Tibial artery (tissue), 4 donors: ENCODE measurements at places on chromosomes 2 and 18.

- no peak for DNase-seq
Observed at GRCh38 chr18:77173275-77174030, 40.9 kb upstream of the MBP start.

DNA sequence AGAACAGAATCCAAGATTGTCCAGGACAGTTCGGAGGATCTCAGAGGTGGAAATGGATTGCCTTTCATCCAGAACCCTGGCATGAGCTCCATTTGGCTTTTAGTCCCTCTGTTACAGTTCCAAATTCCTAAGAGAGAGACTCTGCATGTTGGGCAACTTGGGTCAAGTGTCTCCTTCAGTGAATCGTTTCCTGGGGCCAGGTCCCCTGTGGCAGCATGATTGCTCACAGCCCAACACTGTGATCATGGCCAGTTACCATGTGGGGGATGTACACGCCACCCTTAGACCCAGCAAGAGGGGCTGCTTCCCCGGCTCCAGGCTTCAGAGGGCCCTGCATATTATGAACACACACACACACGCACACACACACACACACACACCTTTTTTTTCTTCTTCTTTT lies 118.6 kb upstream of the GLI2 start:
- DNase-seq: no peak

- no peak for DNase-seq
Observed at GRCh38 chr2:127454595-127455565, 36.7 kb downstream of the PROC start.

DNA sequence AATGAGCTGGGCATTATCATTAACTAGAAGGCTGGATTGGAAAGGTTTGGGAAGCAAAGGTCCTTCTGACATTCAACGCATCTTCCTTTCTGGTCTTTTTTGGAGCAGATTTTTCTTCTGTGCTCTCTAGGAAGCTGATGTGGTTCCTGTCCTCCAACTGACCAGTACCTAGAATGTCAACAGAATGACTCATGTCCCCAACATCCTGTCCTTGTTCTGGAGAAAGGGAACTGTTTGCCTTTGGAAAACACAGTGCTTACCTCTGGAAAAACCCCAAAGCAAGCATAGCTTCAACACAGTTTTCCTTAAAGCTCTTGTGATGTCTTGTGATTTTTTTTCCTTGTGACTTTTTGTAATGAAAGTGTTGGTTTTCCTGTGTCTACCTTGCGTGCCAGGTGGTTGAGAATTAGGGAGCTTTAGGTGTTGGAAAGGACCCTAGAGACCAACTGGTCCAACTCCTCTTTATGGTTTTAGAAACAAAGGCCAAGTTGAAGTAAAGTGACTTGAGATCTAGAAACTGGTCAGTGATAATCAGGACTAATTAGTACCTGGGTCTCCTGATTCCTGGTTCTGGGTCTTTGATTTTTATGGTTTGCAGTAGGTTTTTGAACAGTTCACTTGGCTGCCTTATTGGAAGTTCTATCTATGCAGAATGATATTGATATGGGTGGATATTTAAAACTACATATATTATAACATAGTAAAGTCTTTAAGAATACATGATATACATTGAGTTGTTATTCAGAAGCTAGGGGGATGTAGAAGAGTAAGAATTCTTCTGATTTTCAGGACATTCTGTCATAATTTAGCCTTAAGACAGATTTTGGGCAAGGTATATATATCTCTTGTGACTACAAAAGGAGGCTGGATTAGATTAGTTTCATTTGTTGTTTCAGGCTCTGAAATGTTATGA lies 70.5 kb downstream of the FMNL2 start:
- no peak for DNase-seq

- no peak for DNase-seq
Observed at GRCh38 chr2:27322301-27322765, 564 bp downstream of the MPV17 start.

- DNase-seq: no peak
Observed at GRCh38 chr2:160073284-160073888, 11.0 kb upstream of the PLA2R1 start.

DNA sequence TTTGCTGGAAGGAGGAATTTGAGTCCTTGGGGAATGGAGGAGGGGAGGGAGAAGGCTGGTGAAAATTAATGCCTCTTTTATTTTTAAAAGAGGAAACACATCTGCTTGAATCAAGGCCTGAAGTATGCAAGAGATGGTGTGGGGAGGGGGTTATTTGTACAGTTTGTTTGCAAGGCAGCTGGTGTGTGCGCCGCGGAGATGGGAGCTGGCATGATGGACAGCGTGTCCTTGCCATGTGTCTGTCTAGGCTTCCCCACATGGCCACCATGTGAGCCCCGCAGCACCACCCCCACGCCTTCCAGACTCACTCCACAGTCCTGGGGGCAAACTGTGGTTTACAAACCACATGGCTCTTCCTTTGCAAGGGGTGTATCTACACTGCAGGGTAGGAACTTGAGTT lies 154.8 kb upstream of the APCDD1 start:
- DNase-seq: no peak

GRCh38 chr18:22796113-22796512 lies 137.0 kb upstream of the RBBP8 start:
- no peak for DNase-seq

DNA sequence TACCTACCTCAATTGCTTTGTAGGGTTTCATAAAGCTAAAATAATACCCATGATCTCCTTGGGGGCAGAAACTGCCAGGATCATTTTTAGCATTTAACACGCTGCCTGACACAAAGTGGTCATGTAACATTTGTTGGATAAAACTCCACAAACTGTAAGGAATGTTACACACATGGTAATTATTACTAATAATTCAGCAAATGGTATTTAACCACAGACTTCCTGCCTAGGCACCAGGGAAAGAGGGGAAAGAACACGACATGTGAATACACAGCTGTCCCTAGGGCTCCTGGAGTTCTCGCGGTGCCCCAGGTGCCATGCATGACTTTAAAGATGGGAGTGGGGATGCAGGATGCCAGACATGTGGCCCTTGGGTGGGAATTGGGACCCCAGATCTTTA lies 43.5 kb downstream of the ASAP2 start:
- DNase-seq: no peak

DNA sequence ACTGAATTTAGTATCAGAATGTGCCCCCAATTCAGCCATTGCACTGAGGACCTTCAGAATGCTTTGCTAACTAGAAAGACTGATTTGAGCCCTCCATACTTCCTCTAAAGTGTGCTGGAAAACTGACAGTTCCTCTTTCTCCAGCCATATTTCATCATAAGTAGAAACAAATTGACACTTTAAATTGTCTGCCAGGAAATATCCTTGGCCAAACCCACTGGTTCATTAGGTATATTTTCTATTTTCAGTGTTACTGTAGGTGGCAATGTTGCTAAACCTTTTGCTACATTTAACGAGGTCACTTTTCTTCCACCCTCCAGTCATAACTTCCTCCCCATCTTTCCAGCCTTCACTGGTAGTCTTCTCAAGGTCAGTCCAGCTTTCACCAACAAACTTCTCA lies 21.5 kb downstream of the SP5 start:
- no peak for DNase-seq

DNA sequence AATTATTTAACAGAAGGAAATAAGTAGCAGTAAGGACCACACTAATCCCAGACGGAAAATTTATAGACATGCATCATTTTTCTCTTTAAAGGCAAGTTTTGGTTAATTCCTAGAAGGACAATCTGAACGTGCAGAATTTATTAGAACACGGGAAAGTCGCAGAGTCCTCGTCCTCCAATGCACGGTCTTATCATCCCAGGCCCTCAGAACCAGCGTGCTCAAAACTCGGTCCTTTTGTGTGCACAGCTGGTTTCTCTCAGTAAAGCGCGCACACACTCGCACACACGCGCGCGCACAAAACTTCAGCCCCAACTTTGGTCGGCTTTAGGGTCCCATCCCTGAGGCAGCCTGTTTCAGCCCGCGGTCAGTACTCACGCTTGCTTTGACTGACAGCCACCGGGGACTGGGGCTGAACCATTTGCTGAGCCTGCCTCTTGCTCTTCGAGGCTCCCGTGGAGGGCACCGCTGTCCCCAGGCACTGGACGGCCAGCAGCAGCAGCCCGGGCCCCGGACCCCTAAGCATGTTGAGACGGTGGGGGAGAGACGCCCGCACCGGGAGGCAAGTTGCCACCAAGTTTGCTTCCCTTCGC lies 493 bp downstream of the FN1 start:
- no peak for DNase-seq

- no peak for DNase-seq
Observed at GRCh38 chr2:47312491-47312850, 90.5 kb upstream of the MSH2 start.

GRCh38 chr2:110124939-110125691 lies 9.5 kb upstream of the MALL start:
- no peak for DNase-seq

DNA sequence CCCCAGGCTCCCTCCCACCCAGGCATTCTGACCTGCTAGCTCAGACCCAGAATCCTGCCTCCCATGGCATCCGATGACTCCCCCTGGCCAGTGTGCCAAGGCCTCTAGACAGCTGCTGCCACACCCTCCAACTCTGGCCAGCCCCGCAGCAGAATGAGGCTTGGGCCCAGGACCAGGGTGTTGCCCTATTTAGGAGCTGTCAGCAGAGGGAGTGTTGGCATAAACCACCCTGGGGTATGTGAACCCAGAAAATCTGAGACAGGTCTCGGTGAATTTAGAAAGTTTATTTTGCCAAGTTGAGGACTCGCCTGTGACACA lies 134.3 kb downstream of the KLHL29 start:
- DNase-seq: peak; percentile 88
